Activated CD8-positive, alpha-beta memory T cell treated with anti-CD3 and anti-CD28 coated beads for 1 hour (primary cell): ENCODE measurements at places on chromosomes 3 and 15.

DNA sequence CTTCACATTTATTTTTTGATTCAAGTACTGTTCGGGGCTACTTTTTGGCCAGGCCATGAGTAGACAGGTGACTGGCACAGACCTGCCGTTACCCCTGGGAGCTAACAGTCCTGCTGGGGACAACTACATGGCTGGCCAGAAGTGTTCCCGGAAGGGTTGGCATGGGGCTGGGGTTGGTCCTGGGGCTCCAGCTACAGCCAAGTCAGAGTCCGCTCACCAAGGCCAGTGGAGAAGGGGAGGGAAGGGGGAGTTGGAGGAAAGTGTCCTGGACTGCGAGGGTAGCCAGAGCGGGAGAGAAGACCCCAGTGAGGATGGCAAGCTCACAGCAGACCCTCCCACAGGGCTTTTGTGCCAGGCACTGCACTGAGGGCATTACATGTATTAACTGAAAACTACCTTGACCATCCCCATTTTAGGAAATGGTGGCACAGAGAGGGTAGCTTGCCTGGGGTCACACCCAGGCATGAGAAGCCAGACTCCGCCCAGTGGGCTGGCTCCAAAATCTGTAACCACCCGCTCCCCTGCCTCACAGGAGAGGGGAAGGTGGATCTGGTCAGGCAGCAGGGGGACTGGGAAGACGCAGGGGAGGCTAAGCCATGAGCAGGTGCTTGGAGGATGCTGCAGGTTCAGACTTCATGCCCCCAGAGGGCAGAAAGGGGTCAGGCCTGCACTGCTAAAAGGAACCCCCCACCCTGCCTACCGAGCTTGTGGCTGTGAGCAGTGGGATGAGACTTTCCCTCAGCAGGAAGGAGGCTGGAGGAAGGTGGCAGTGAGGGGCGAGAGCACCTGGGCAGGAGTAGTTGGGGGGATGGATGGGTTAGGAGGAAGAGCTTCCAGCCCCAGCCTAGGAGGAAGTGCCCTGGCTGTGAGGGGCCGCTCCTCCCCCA, 38.3 kb upstream of the ESYT3 start:
- no peak for DNase-seq

DNA sequence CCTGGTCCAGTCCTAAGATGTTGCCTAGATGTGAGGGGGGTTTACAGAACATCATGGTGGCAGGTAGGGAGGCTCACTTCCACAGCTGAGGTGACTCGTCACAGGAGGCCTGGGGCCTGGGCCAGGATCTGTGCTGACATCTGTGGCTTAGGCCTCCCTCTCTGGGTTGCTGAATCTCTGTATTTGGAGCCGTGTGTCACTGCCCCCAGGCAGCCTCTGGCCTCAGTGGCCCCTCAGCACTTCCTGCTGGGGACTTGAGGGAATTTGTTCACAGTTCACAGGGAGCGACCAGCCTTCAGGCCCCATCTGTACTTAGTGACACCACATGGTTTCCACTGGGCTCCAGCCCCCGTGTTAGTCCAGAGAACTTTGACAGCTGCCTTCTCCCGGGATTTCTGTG, 41.7 kb upstream of the ADAMTSL3 start:
- DNase-seq = no peak

- DNase-seq = no peak
Measured at GRCh38 chr3:9204253-9204992, 45.0 kb downstream of the SRGAP3 start.

DNA sequence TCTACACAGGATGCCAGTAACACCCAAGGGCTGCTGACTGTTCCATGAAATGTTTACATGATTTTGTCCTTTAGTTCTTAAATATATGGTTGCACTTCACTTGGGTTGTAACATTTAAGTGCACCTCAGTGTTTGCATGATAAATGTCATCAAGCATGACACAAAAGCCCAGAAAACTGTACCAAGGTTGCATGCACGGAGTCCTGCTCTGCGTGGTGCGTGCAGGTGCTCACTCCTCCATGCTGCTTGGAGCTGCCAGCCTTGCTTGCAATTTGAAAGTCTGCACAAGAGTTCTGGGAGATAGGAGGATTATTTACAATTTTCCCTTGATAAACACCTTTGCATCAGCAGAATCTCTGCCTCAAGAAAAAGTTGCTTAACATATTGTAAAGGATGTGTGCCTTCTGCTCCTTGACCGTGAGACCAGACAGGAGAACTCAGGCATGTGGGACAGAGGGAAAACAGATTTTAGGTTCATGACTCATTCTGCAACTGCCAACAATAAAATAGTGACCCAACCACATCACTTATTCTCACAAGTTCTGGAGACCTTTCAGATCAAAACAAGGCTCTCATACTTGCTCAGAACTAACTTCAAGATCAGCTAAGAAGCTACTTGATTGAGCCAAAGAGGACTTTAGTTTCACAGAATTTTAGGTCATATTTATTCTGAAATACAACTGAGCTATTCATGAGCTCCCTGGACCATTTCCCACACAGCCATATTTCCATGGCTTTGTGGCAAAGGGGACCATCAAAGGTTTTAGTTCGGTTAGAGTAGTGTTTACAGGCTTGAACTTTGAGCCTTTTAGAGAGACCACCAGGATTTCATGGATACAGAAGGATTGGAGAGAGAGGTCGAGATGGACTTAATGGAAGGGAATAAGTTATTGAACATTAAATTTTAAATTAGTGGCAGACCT, 128.4 kb upstream of the ZBED2 start:
- DNase-seq = no peak

DNA sequence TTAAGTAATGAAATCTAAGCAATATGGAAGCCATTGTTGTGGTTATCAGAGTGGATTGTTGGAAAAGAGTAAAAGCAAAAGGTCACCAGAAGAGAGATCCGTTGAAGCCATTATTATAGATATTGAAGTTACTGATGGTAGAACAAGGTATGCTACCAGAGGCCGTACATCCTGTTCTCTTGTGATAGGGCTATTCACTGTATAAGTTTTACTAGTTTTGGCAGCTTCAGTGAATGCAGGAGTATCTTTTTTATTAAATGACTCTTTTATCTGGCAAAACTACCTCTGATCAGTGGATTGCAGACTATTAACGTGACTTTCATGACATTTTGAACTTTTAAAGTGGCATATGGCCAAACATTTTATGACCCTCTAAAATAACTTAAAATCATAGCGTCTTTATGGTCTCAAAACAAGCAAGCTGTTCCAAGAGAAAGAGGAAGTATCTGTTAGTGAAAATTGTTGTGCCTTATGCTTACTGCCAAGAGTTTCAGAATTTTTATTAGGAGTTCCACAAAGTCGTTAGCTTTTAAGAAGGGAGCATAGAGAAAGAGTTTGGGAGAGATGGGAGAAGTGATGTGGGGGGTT, 102.9 kb downstream of the LRRC49 start:
- no peak for DNase-seq

GRCh38 chr3:13009132-13009945, 63.9 kb downstream of the IQSEC1 start:
- DNase-seq = no peak

DNA sequence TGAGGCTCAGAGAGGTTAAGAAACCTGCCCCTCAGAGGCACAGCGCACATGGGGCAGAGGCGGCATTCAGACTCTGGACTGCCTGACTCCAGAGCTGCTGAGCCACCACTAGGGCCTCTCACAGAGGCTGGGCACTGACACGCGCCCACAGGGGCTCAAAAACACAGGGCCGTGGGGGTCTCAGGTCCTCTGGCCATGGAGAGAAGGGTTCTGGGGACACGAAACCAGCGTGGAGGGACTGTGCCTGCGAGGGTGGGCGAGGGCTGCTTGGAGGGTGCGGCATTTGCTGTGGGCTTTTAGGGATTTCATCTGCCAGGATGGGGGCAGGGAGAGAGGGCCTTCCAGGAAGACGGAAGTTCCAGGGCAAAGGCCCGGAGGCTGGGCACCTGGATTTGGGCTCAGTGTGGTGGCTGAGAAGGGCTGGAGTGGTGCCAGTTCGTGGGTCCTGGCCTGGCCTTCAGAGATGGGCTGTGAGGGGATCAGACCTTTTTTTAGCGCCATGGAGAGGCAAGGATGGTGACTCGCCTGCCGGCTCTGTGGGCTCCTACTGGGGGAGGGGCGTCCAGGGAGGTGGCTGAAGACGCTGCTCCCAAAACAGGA, 69.6 kb downstream of the EFCAB12 start:
- no peak for DNase-seq

GRCh38 chr3:138440596-138440995, 6.2 kb downstream of the ESYT3 start:
- DNase-seq = no peak

DNA sequence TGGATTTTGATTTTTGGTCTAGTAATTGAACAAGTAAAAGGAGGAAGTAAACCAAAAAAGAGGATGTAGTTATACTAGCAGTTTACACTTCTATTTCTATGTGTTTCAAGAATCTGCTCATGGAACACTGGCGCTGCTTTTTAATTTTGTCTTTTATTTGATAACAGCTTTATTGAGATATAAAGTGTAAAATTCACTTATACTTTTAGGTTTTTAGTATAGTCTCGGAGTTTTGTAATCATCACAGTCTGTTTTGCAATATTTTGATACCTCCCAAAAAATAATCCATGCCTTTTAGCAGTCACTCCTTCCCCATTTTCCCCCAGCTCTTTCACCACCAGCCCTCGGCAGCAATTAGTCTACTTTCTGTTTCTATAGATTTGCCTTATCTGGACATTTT, 18.0 kb downstream of the UBE2E2 start:
- no peak for DNase-seq

- no peak for DNase-seq
Measured at GRCh38 chr3:187740421-187741399, 4.6 kb downstream of the BCL6 start.

DNA sequence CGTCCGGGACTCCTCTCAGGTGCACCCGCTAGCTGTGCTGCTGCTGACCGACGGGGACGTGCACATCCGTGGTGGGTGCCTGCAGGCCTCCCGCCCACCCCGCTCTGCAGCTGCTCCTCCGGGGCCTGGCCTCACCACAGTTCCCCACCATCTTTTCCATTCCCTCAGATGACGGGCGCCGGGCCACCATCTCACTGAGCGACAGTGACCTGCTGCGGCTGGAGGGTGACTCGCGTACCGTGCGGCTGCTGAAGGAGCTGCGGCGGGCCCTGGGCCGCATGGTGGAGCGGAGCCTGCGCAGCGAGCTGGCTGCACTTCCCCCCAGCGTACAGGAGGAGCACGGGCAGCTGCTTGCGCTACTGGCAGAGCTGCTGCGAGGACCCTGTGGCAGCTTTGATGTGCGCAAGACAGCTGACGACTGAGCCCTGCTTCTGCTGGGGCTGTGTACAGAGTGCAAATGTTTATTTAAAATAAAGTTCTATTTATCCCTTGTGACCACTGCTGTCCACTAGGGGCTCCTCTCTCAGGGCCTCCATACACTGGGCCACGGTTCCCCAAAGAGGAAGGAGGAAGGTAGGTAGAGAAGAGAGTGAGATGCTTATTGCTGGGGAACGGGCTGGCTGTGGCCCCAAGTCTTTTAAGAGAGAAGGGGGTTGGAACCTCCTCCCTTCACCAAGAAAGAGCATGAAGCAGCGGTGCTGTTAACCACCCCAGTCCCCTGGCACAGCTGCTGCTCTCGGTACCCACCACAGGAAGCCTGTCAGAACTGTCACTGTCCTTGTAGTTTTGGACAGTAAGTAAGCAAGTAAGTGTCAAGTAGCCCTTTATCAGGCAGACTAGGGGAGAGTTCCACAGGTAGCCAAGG, 47.0 kb downstream of the DHX30 start:
- DNase-seq = no peak

GRCh38 chr15:99433026-99433756, 132.6 kb upstream of the MEF2A start:
- no peak for DNase-seq

DNA sequence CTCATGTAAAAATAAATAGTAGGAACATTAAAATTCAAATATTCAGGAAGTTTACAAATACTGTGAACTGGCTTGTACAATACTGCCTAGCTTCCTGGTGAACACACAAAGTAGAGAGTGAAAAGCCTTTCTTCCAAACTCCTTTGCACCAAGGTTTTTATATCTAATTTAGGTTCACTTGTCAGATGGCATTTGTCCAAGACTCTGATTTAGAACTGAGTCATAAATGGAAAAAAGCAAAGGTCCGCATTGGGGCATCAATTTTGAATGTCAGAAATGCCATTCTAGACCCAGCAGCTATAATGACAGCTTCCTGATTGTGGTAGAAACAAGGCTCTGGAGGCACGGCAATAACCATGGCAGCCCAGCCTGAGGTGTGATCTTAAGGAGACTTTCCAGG, 160.7 kb downstream of the PDE8A start:
- no peak for DNase-seq

GRCh38 chr3:134388292-134388691, 14.0 kb upstream of the AMOTL2 start:
- no peak for DNase-seq

GRCh38 chr3:115148142-115148790, 1.2 kb upstream of the ZBTB20 start:
- no peak for DNase-seq

DNA sequence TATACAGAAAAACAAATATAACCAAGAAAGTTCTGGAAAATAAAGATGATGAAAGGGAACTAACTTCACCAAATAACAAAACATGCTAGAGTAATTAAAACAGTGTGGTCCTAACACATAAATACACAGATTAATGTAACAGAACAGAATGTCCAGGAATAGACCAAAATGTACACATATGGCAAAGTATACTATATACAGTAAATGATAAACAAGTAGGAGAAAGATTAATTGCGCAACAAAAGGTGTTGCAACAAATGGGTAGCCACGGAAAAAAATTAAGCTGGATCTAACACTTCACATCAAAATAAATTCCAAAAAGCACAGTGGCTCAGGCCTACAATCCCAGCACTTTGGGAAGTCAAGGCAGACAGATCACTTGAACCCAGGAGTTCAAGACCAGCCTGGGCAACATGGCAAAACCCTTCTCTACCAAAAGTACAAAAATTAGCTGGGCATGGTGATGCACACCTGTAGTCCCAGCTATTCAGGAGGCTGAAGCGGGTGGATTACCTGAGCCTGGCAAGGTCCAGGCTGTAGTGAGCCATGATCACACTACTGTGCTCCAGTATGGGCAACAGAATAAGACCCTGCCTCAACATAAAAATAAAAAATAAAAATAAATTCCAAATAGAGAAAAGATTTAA, 19.8 kb downstream of the SCAP start:
- no peak for DNase-seq

DNA sequence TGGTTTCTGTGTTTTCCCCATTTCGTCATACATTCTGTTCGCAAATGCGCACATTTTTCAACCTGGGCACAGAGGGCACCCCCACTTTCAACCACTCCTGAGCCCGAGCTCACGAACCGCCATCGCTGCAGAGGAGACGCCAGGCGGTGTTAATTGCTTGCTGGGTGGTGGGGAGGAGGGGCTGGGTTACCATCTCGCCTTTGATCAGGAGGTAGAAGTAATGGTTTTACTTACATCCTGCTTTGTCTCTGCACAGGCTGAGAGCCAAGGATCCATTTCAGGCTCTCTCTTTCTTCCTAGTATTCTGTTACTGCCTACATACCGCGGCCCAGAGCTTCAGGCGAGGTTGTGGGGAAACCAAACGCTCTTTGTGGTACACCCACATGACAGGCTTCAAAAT, 177.3 kb upstream of the WNT5A start:
- no peak for DNase-seq

DNA sequence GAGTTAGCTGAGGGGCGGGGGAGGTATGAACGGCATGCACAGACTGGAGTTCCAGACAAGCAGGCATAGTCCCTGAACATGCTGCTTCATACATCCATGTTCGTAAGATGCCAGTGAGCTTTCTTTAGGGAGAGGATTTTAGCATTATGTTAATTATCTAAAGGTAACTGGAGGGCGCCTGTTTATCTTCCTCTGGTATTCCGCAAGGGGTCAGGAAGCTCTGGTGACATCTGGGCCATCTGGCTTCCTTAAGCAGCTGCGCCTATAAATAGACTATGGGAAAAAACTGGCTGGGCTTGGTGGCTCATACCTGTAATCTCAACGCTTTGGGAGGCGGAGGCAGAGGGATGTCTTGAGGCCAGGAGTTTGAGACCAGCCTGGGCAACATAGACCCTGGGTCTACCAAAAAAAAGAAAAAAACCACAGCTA, 1.5 kb upstream of the FBXO22 start:
- DNase-seq = no peak
